ENCODE measurements at places on chromosomes 1 and 21.

GRCh38 chr1:218298398-218298797, 13.3 kb downstream of the RRP15 start:
- DNase-seq = no peak

DNA sequence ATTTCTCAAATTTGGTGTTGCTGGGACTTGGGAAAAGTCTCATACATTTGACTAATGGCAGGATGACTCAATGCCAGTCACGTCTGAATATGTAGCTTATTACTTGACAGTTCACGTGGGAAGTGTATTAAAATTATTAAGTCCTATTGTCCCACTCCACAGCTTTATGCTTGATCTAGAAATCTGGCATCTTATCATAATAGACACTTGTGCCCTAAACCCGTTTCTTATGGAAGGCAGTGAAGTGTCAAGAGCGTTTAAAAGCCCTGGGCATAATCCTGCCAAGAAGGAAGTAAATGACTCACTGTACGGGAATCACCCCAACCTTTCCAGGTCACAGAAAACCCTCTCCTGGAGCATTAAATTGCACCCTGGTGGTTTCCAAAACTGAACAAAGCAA, 207.4 kb downstream of the APP start:
- DNase-seq = peak; percentile 22

- DNase-seq = no peak
Observed at GRCh38 chr1:2935184-2935583, 86.1 kb upstream of the ACTRT2 start.

DNA sequence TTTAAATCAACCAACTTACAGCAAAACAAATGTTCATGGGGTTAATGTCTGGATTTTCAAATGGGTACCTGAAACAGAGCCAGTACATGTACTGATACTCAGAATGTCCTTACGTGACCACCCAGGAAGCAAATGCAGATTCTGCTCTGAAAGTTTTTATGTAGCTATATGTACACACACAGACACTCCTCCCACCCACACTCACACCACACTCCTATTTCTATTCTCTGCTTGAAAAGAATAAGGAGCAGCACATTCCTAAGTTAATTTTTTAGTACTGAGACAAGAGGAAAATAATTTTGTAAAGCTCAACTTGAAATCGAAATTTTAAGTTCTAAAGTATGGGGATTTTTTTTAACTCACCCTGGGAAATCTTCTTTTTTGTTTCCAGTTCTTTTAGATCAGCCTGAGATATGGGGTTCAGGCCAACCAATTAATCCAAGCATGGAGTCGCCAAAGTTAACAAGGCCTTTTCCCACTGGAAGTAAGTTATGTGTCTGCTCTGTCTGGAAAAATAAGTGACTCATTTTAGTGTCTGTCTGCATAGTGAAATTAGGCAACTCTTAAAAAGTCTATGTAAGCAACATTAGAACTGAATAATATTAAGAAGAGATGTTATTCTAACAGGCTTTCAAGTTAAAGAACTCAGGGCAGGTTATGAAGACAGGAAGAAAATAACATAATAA, 75.5 kb upstream of the DYNLT5 start:
- DNase-seq = no peak

DNA sequence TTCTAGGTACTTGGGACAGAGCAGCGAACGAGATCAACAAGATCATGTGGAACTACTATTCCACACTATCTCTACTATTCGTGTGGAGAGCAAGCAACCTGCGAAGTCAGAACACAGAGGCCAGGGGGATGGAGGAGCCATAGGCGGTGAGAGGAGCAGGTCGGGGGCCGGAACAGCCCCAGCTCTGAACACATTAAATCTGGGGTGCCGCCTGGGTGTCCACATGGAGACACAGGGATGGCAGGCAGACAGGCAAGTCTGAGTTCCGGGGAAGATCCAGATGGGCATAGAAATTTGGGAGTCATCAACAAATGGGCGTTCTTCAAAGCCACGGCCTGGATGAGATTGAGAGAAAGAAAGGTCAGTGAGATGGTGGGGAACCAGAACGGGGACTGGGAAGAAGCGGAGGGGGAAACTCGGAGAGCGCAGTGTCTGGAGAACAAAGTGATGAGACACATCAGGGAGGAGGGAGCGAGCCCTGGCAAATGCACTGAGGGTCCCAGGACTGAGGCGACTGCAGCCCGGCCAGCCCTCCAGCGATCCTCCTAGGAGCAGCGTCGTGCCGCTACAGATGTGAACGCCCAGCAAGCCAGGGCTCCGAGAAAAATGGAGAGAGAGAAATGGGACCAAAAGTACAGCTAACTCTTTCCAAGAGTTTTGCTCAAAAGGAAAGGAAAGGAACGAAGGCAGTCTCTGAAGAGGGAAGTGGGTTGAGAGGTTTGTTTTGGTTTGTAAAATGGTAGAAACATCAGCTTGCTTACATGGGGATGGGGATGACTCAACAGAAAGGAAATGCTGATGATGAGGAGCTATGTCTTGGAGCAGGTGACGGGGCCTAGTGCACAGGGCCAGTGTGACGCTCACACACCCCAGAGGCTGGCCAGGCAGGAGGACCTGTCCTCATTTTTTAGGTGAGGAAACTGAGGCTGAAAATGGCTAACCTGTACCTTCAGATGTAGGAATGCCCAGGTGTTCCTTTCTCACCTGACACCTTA, 84.5 kb downstream of the GLIS1 start:
- DNase-seq = no peak

- DNase-seq = no peak
Observed at GRCh38 chr1:230293390-230293700, 132.8 kb downstream of the PGBD5 start.

DNA sequence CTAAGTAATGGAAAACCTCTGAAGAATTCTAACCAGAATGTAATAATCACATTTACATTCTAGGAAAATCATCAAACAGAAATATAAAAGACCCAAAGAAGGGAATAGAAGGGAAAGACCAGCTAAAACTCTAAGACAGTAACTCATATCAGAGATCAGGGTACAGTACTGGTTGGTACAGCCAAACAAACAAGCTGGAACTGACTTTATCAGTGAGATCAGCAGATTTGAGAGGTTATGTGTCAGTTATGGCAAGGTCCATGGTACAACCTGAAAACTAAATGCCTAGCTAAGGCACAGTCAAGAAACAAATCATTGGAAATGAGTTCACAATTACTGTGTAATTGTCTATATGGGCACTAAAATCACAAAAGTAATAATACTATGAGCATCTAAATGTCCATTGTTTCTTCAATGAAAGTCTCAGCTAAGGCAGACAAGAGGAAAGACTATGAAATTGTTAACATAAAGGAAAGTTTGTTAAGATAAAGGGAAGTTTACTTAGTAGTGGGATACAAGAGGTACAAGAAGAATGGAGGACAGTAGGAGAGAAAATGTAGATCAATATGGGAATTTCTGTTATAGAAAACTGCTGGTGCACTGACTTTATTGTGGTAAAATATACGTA, 75.8 kb downstream of the TRIM33 start:
- DNase-seq = no peak

- no peak for DNase-seq
Observed at GRCh38 chr1:101005871-101006270, 19.7 kb downstream of the DPH5 start.

DNA sequence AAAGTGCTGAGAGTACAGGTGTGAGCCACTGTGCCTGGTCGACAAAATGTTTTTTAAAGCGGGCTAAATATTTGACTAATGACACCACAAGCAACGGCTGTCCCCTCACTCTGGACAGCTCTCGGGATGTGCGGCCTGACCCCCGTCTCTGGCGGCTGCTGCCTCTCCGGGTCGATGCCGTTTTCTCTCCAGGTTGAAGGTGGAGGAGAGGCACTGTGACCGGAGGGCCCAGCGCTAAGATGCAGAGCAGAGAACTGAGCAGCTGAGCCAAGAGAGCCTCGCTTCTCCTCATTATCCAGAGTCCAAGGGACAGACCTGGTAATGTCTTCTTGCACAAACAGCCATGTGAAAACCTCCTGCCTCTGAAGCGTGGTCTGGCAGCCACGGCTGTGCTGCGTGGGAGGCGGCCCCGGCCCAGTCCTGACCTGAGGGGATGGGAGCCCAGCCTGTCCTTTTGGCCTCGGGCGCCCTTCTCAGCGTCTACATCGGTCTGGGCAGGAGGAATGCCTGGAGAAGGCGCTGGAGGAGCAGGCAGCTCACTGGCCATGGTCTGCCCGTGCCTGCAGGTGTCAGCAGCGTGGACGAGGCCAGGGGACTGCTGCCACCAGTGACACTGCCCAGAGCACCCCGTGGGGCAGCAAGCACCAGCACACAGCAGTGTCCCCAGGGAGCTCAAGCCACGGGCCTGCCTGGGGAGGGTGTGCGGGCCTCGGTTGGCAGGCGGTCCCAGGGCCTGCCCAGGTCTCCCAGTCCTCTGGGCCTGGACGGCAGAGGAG, 10.3 kb downstream of the MORN1 start:
- no peak for DNase-seq

DNA sequence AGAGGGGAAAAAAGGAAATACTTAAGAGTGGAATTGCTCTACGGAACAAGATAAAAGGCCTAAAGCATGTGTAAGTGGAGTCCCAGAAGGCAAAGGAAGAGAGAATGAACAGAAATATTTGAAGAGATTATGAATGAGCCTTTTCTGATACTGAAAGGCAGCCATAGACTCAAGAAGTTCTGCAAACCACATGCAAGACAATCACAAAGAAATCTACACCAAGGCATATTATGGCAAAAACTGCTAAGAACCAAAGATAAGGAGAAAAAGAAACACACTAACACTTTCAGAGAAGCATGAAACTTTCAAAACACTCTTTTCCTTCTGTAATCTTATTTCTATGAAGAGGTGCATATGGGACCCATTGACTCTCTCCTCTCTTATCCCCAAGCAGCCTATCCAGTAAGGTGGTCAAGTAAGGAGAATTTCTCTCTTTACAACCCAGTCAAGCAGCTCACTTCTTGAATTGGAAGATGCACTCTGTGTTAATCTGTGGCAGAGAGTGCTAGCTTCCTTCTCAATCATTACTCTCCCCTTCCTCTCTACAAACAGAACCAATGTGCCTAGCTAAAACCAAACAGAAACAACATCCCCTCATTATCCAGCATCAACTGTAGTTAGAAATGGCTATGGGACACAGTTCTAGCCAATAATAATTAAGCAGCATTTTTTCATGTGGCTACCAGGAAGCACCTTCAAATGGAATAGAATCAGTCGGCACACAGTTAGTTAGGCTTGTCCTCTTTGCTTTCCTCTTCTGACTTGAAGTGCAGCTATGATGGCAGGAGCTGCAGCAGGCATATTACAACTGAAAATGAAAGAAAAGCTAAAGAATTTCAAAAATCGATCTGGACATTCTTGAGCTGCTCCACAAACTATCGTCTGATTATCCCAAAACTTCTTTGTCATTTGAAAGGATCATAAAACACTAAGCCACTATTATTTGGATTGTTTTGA, 25.9 kb downstream of the KRTAP19-8 start:
- no peak for DNase-seq

- DNase-seq = no peak
Observed at GRCh38 chr1:44994309-44994898, 8.0 kb upstream of the EIF2B3 start.

DNA sequence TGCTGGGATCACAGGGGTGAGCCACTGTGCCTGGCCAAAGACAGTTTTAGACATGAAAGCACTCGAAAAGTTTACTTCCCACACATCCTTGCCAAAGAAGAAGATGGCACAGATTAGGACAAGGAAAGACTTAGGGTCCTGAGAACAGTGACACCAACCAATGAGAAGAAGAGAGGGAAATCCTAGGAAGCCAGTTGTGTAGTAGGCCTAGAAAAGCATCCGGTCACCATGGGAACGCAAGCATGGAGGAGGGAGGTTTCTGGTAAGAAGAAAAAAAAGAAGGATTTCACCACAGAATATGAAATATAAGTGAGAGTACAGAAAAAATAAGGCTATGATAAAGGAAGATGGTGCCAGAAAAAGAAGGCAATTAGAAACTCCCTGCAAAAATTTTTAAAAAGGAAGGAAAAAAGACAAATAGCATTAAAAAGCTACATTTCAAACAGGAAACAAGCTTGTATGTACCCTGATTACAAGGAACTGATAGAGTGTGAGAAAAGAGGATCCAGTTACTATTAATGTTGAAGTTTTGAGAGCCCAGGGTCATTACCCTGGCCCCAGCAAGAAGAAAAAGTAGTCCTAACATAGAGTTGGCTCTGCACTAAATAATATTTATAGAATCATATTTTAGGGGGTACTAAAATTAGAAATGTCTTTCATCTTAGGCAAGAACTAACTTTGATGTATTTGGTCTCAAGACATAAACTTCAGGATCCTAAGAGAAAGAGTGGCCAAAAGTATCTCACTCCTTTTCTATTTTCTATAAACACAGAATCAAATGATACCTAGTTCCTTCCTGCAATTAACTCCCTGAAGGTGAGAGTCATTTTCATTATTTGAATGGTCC, 16.1 kb downstream of the DIPK1A start:
- no peak for DNase-seq

GRCh38 chr21:21845901-21846300, 847.7 kb downstream of the NCAM2 start:
- no peak for DNase-seq

DNA sequence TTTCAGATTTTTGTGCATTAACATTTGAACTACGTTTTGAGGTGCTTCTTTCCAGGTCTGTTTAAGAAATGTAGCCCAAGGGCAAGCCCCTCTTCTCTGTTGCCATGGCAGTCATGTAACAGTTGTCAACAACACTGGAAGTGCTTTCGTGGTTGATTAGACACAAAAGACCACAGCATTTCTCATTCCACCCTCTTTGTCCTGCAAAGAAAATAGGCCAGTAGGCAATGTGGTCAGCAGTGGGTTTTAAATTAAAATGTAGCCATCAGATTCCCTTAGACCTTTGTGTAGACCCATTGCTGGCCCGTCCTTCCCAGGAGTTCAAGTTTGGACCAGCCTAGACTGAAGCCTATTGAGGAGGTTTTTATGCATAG, 35.4 kb downstream of the VANGL1 start:
- no peak for DNase-seq

- no peak for DNase-seq
Observed at GRCh38 chr21:28016571-28016970, 976.1 kb downstream of the LTN1 start.

GRCh38 chr21:15061747-15062605, 2.8 kb downstream of the NRIP1 start:
- DNase-seq = no peak

GRCh38 chr21:45196620-45197019, 91.1 kb downstream of the POFUT2 start:
- no peak for DNase-seq

- DNase-seq = no peak
Observed at GRCh38 chr1:218273762-218274479, 11.2 kb upstream of the RRP15 start.

DNA sequence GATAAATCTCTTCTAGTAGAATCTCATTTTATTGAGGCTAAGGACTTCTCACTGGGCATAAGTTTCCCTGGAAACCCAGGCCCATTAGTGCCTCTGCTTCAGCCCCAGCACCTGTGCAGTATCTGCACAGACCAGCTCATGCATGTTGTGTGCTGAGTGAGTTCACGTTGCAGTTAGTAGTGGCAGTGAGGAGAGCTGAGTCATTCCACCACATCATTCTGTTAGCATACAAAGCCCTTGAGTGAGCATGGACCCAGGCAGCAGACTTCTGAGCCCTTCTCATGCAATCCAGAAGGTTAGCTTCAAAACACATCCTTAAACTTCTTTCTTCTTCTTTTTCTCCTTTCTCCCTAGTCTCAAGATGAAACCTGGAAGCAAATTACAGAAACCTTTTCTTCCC, 45.8 kb upstream of the NTPCR start:
- DNase-seq = no peak
